ENCODE measurements at places on chromosomes 7 and 10. TPM values are rescaled to one million over a fixed set of nuclear protein-coding genes. Genes with fewer than 3 reads are reported as not detected.

Gene SPDYE2B
- not detected for total RNA-seq

DNA sequence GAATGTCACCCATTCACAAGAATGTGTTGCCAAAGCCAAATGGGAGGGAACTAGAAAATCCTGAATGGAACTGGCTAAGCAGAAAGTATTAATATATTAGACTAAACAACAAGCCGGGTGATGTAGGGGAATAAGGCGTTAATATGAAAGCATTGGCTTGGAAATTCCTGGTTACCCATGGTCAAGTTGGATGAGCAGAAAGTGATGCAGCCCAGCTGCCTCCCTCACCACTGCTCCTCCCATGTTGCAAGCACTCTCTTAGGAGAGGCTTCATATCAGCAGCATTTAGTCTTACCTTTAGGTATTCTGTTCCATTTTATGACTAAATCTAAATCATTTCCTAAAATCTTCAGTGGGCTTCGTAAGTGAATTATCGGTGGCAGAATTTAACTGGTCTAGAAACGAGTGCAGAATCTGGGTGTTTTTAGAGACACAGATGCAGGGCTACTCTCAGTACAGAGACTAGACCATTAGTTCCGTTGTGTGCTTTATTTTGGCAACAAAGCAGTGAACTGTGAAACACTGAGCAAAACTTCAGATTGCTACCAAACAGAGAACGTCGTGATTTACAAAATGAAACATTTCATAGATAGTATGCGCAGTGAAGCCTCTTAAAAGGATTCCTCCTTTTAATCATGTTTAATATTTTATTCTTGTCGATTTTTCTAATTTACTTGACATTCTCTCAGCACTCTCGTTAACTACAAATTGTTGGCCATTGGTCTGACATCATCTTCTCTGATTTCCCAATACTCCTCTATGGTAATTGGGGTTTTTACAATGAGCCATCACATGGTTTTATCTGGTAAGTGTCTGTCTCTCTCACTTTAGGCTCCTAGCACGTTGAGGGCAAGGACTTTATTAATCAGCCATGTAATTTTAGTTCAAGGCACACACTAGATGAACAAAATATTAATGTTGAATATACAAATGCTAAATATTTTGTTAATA, 22.0 kb upstream of the HGF start:
- no peak for DNase-seq

- DNase-seq: no peak
Measured at GRCh38 chr7:9575716-9576115, 1142.3 kb downstream of the NXPH1 start.

DNA sequence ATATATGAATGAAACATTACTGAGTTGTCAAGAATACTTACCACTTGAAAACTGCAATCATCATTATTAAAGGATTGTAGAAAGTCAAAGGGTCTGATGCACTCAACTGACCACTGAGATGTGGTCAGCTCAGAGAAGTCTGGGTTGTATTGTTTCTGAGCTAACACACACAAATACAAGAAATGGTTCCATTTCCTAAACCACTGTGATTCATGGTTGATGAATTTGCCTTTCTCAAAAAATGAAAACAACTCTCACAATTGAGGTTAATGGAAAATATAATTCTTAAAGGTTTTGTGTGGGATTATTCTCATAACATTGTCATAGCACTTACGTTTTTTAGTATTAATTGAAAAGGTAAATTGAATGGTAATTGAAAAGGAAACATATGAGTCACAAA, 45.6 kb upstream of the TAS2R16 start:
- DNase-seq: no peak

Gene PARG
- 37.2 TPM for total RNA-seq

DNA sequence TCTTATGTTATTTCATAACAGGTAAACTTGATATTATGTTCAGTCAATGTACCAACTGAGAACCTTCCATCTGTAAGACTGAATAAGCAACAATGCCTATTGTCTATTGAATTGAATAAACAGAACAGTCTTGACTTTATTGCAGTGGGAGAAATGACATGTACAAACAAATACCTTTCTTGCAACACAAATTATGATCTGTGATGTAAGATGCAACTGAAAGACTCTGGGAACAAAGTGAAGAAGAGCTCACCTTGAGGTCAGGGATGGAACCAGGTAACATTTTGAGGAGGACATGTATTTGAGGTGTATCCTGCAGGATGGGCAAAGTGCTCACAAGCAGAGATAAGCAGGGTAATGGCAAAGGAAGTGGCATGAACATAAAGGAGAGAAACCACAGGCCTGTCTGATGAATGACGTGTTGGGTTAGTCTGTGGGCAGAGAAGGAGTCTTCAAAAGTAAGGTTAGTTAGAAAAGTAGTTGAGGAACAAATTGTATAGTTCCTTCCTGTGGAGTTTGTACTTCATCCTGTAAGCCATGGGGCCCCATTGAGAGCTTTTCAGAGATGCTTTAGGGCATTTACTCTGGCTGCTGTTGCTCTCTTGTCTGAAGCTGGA, 9.5 kb downstream of the PNLIPRP3 start:
- DNase-seq: no peak

- DNase-seq: peak; percentile 73
Measured at GRCh38 chr10:103451831-103452505, at the start of gene CALHM2. Gene CALHM2 (minus strand): TSS chr10:103452370. CDS start chr10:103449941, 2,429 bp downstream.

DNA sequence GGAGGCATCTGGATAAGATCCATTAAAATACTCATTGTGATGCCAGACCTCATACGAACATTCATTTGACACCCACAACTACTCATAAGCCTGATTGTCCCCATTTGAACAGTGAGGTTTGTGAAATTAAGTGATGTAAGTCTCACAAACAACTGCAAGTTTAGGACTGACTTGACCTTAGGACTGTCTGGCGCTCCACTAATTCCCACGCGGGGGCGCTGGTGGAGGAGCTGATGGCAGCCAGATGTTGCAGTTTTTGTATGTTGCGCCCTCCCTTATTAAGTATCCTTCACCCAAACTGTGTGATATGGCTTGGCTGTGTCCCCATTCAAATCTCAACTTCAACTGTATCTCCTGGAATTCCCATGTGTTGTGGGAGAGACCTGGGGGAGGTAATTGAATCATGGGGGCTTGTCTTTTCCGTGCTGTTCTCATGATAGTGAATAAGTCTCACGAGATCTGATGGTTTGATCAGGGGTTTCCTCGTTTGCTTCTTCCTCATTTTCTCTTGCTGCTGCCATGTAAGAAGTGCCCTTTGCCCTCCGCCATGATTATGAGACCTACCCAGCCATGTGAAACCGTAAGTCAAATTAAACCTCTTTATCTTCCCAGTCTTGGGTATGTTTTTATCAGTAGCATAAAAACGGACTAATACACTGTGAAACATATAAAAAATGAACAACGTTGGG, 20.3 kb upstream of the TIAL1 start:
- DNase-seq: no peak

GRCh38 chr10:117458571-117458970, 83.3 kb upstream of the PDZD8 start:
- no peak for DNase-seq

Gene MALRD1
- not detected for total RNA-seq

DNA sequence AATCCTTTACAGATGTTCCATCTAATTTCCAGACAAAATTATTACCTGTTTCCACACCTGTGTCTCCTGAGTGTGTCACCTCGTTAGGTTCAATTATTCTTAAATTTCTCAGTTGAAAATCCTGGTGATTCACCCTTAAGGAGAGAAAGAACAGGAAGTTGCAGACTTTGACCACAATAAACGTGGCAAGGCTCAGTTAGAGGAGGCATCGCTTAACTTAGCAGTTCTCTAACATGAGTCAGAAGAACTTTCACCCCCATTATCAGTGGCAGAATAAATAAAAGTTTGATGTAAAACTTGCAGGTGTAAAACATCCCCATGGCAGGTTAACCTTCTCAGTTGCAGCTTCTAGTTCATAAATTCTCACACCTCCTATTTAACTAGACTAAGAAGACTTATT, 8.3 kb downstream of the XPNPEP1 start:
- peak; percentile 69 for DNase-seq

GRCh38 chr7:32536585-32536984, 41.3 kb downstream of the AVL9 start:
- DNase-seq: no peak

GRCh38 chr7:107100824-107101223, 56.3 kb downstream of the PRKAR2B start:
- DNase-seq: no peak

Gene COL13A1
- not detected for total RNA-seq

- no peak for DNase-seq
Measured at GRCh38 chr10:100565206-100565985, 29.7 kb downstream of the HIF1AN start.

DNA sequence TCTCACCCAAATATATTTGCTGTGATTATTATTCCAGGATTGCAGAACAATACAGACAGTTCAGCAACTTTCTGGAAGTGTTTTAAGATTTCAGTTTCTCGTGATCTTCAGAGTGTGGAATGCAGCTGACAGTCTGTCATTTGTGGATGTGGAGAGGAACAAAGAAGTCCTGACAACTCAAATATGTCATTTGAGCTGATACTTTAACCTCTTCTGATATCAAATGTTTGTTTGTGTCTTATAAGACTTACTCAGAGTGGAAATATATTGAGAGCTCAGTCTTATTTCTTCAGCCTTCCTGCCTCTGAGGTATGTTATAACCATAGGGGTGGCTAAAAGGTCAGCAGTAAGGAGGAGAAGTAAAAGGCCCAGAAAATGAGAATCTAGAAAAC, 96.4 kb downstream of the OSBPL3 start:
- DNase-seq: no peak

Gene AKR1C8
- total RNA-seq: 0.38 TPM

DNA sequence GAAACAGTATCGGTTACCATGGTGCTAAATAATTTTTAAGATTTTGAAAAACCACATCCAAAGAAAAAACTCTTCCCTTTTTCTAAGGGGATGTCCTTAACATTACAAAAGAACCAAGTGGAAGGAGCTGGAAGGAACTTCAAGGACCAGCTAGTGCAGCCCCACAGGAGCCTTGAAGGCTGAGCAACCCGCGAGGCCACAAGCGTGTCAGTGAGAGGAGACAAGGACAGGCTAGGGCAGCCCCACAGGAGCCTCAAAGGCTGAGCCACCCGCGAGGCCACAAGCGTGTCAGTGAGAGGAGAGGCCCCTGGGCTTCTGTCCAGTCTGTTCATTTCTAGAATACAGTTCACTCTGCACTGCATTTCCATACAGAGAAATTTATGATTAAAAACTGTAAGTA, 80.1 kb upstream of the ATP6V0A4 start:
- DNase-seq: no peak

DNA sequence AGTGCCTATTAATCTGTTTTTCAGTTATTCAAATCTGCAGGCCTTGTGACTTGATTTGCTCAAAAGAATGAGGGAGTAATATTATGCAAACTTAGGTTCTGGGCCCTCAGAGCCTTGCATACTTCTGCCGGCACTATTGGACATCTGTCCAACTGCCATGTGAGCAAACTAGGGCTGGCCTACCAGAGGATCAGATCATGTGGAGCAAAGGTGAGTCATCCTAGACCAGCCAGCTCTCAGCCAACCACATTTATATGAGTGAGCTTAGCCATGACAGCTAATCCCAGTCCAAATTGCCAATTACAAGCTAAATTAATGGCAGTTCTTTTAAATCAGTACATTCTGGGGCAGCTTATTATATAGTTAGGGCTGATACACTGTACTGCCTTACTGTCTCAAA, 69.6 kb downstream of the SDHAF3 start:
- DNase-seq: no peak

DNA sequence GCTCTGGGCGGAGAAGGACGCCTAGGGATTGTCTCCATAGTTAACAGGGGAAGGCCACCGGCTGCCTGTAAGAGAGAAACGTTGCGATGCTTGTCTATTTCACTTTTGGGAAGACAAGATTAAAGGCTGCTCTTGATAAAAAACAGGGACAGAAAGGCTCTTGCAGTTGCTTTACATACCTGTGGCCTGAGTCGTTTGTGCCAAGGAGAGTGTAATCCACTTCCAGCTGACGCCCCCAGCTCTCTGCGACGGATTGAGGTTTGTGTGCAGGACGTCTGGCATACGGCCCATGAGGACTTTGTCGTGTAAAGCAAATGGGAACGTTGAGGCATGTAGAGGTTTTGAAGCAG, 1.1 kb downstream of the MAP3K8 start:
- DNase-seq: no peak

Gene NEUROD6
- total RNA-seq: not detected

Gene FXYD4
- not detected for total RNA-seq

Gene CDK1
- total RNA-seq: 61.1 TPM

GRCh38 chr7:135711139-135711469, 16.9 kb downstream of the SLC13A4 start:
- DNase-seq: no peak

Gene NEBL
- total RNA-seq: not detected

Gene FOXI2
- total RNA-seq: not detected

- DNase-seq: no peak
Measured at GRCh38 chr10:55870186-55870585, 490.9 kb downstream of the ZWINT start.
